IMR-90 (cell line): ENCODE measurements at places on chromosomes 16 and 17. TPM values are rescaled to one million over a fixed set of nuclear protein-coding genes. Genes with fewer than 3 reads are reported as not detected.

The GPT2 gene
- total RNA-seq: 20.8 and 31.5 TPM in 2 replicates

The GP2 gene
- total RNA-seq: not detected in 2 replicates

The CHD9 gene
- 48.8 and 61.4 TPM in 2 replicates for total RNA-seq

The SLC16A5 gene
- 1.1 and 1.8 TPM in 2 replicates for total RNA-seq

The KRTAP4-1 gene
- not detected in 2 replicates for total RNA-seq

The RPRML gene
- not detected in 2 replicates for total RNA-seq

The MTSS2 gene
- total RNA-seq: 8.9 and 9.1 TPM in 2 replicates

The CPSF4L gene
- total RNA-seq: not detected in 2 replicates

The CNTNAP4 gene
- total RNA-seq: not detected in 2 replicates

The SMIM36 gene
- total RNA-seq: not detected in 2 replicates

The CCL23 gene
- not detected in 2 replicates for total RNA-seq

The ZSCAN10 gene
- not detected in 2 replicates for total RNA-seq

The TPSAB1 gene
- not detected in 2 replicates for total RNA-seq

The GPR179 gene
- not detected in 2 replicates for total RNA-seq

The GAST gene
- total RNA-seq: not detected in 2 replicates

The TOB1 gene
- total RNA-seq: 4.3 and 6.1 TPM in 2 replicates

The TUFM gene
- total RNA-seq: 80.3 and 88.0 TPM in 2 replicates

The SPATA22 gene
- total RNA-seq: 0.18 and 0.28 TPM in 2 replicates

The OR1A1 gene
- total RNA-seq: not detected in 2 replicates

The NACA2 gene
- total RNA-seq: not detected in 2 replicates

The PNMT gene
- not detected in 2 replicates for total RNA-seq

The GP1BA gene
- not detected in 2 replicates for total RNA-seq
